ENCODE measurements at places on chromosomes 5 and 9. TPM values are rescaled to one million over a fixed set of nuclear protein-coding genes. Genes with fewer than 3 reads are reported as not detected.

GRCh38 chr5:39519566-39520231 lies 94.9 kb upstream of the DAB2 start:
- no peak for DNase-seq

DNA sequence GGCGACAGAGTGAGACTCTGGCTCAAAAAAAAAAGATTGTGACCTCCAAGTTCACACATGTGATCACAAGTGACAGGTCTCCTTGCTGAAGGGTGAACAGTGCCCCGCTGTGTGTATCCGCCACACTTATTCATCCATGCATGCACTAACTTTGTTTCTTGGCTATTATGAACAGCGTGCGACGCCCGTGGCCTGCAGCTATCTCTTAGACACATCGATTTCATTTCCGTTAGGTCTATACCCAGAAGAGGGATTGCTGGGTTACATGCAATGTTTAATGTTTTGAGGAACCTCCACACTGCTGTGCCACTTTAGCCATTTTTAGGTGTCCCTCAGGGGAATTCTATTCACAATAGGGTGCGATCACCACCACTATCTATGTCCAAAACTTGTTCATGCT lies 12.1 kb upstream of the EGFL7 start:
- DNase-seq: no peak

- no peak for DNase-seq
Measured at GRCh38 chr9:113506090-113506589, 42.6 kb downstream of the RGS3 start.

- no peak for DNase-seq
Measured at GRCh38 chr5:80054682-80055081, 19.5 kb downstream of the THBS4 start.

DNA sequence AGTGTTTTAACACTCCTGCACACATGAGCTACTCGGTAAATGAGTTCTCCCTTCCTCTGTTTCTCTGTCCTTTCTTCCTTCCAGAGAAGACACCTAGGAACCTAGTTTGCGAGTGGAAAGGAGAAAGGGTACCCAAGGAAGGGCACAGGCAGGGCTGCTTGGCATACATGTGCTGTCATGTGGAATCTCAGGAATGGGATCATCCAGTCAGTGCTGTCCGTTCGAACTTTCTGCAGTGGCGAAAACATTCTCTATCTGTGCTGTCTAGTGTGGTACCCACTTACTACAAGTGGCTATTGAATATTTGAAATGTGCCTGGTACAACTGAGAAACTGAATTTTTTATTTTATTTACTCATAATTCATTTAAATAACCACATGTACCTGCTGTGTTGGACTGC lies 28.0 kb downstream of the NLN start:
- no peak for DNase-seq

- no peak for DNase-seq
Measured at GRCh38 chr5:76433261-76433660, 30.2 kb downstream of the IQGAP2 start.

DNA sequence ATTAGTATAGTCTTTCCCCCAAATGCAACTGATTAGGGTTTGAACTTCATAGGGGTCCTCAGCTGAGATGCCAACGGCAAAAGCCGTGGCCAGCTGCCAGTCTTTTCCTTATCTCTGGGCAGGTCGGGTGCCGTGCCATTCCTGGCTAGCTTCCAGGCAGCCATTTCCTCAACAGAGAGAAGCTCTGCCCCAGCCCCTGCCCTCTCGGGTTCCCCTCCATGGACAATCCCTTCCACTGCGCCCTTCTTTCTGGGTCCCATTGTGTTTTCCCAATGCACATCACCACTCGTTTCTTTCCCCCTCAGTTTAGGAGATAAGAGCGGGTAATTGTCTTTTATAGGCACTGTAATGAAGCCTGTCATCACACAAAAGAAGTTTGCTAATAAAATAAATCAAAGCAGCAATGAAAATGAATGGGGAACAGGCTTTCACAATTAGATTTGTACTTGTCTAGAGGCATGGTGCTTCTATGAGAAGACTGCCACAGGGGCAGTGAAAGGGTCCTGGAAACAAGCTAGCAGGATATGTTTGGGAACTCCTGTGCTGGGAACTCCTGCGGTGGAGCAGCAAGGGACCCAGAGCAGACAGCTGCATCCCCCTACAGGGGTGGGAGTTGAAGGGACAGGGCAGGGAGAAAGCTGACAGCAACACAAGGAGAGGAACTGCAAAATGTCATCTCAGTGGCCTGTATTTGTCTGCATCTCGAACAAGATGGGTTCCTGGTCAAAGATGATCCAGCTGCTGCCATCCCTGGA lies 48.0 kb upstream of the SAP30L start:
- no peak for DNase-seq

DNA sequence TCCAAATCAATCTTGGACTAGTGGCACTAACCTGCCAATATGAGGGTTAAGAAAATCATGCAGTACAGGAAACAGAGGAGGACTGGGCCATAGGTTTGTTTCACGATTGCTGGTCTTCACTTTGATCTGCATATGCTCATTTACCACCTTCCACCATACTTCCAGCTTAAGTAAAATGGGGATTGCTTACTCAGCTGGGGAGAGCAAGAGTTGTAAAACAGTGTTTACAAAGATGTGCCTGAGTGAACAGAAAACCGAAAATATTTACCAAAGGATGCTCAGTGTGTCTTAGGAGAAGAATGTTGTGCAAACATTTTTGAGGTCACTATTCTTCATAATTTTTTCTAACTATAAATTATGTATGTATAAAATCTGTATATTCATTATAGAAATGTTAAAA lies 65.1 kb upstream of the DNAH5 start:
- no peak for DNase-seq

DNA sequence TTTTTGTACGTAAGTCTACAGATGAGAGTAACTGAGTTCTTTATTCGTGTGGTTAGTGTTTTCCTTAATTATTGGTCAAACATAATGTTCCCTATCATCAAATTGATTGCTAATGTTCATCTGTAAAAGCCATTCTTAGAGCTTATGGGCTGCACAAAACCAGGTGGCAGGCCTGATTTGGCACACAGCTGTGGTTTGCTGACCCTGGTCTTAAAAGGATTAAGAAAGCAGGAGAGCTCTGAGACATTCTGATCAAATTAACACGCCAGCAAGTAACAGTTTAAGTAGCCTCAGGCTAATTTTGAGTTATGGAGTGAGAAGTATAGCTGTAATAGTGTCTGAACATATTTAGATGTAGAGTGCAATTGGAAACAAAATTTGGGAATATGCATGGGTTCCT lies 63.2 kb downstream of the PRR16 start:
- DNase-seq: no peak

- DNase-seq: no peak
Measured at GRCh38 chr9:22131817-22132216, 122.7 kb upstream of the CDKN2B start.

DNA sequence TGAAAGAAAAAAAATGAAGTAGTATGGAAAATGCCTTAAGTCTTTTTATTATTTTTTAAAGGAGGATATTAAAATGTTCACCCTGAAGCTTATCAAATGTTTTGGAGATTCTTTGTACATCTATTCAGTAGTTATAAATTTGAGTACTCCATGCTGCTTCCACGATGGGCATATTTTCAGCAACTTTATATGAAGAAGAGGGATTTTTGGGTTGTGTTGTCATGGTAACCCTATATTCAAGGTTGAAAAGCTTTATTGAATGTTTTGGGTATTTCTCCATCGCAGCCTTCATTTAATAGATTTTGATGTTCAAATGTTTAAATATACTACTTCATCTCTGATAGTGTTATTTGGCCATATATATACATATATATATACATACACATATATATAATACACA lies 557.5 kb downstream of the CAAP1 start:
- no peak for DNase-seq

DNA sequence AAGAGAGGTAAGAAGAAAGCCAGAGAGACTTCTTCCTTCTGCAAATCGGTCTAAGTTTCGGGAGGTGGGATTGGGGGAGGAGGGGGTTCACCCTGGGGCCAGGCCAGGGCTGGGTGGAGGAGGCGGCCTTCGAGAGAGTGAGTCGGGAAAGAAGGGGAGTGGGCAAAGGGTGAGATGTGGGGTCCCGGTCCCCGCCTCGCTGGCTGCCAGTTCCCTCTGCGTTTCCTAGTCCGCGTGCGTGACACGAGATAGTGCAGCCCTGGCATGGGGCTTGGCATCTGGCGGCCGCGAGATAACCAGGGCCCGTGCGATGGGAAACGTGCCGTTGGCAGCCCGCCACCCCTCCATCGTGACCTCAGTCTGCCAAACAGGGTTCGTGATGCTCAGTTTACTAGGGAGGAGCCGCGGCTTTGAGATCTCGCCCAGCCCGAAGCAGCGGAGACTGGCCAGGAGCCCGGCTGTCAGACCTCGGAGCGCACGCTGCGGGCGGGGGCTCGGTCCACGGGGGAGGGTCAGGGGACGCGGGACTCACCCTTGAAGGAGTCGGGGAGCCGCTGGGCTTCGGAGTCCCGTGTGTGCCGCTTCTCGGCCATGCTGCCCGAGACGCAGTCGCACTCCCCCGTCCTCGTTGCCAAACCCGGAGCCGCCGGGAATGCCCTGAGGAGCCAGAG lies at the start of gene STOM:
STOM (minus strand) TSS at position 656 of the 671 bp plus-strand sequence; CDS start at position 593, 63 bp downstream.
- peak; percentile 86 for DNase-seq

GRCh38 chr9:13107008-13107407 lies 172.5 kb downstream of the MPDZ start:
- no peak for DNase-seq

- DNase-seq: no peak
Measured at GRCh38 chr9:107632216-107632615, 142.6 kb upstream of the KLF4 start.

DNA sequence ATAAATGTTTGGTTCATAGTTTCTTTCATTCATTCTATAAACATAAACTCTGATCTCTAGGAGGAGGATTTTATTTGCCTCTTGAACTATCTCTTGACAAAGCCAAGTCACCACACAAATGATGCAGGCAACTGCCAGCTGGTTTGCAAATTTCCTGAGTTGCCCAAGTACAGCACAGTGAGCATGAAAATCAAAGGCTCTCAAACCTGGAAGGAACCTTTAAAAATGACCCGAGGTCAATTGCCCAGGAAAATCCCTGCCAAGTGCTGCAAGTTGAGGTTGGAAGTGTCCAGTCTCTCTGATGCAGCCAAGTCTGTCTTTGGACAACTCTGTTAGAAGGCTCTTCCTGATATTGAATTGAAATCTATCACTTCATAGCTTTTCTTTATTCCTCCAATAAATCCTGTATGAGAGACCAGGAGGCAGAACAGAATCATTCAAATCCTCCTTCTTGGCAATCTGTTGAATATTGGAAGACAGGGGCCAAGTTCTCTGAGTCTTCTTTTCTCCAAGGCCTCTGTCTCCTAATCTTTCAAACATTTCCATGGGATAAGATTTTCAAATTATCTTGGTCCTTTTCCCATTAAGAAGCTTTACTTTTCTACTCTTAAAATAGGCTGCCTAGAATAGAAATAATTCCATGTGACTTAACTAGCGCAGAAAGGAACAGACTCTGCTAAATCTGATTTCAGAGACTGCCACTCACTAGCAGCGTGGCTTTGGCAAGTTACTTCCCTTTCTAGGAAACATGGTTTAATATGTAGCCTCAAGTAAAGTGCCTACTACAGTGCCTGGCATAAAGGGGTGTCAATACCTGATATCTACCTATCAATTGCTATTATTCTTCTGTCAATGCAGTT lies 159.2 kb downstream of the SNX18 start:
- DNase-seq: no peak

The SEC24A gene
- 15.6 TPM for polyA plus RNA-seq

The GPR107 gene
- 33.9 TPM for polyA plus RNA-seq

The SPINK14 gene
- not detected for polyA plus RNA-seq

The MAPKAP1 gene
- 60.6 TPM for polyA plus RNA-seq

The KIF12 gene
- polyA plus RNA-seq: 0.52 TPM

The PCDHB9 gene
- 3.2 TPM for polyA plus RNA-seq

The PCDHGA4 gene
- 1.6 TPM for polyA plus RNA-seq

The OR1Q1 gene
- not detected for polyA plus RNA-seq

The IL13 gene
- polyA plus RNA-seq: not detected

The ANKRD18B gene
- polyA plus RNA-seq: 0.08 TPM

The WDR55 gene
- polyA plus RNA-seq: 14.3 TPM

The MAN1B1 gene
- polyA plus RNA-seq: 43.6 TPM

All from hindlimb muscle (tissue), 1 donor.